Fibroblast of skin of left biceps (primary cell): ENCODE measurements at places on chromosomes 6 and 20.

DNA sequence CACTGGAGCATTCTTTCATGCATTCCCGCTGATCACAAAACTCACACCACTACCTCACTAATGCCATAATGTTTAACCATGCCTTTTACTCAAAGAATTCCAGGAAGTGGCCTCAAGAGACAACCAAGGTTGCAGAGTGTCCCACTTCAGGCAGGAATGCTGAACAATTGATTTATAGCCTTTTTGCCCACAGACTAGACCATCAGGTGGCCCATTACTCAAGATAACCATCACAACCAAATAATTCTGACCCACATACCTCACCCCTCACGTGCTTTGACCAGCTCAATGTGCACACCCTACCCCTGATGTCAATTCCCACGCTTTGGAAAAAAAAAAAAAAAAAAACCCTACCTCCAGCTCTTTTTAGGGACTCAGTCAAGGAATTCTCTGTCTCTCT lies 220.6 kb upstream of the UFL1 start:
- no peak for DNase-seq

- DNase-seq = no peak
These were observed 158.2 kb downstream of the BMP7 start for GRCh38 chr20:57108218-57108617.

GRCh38 chr20:9496155-9496554 lies 18.2 kb upstream of the LAMP5 start:
- no peak for DNase-seq

- no peak for DNase-seq
These were observed 132.4 kb downstream of the DNAH8 start for GRCh38 chr6:38847497-38847896.

DNA sequence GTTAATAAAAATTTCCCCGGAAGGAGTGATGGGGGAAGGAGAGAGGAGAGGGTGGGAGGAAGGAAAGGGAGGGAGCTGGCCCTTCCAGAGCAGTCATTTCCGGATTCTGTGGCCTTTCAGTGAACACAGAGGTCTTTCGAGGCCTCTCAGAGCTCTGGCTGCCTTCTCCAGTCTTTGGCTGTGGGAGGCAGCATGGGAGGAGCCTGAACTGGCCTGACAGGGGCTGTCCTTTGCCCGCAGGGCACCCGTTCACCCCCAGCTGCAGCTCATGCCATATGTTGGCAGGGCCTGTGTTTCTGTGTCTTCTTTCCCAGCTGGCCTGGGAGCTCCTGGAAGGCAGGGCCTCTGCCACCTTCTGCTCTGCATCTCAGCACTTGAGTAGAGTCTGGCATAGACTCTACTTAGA lies 95.5 kb downstream of the PPP1R14C start:
- no peak for DNase-seq

GRCh38 chr20:40706977-40707582 lies 18.0 kb upstream of the MAFB start:
- DNase-seq = no peak

GRCh38 chr6:16698997-16699868 lies 62.0 kb downstream of the ATXN1 start:
- no peak for DNase-seq
